SHP77 (cell line): ENCODE measurements at places on chromosomes 11 and 22.
A peak's percentile ranks its signal among the peaks of the same experiment; 100 is the strongest.

- DNase-seq = no peak
Observed at GRCh38 chr11:6746626-6747025, 25.1 kb downstream of the OR2AG2 start.

DNA sequence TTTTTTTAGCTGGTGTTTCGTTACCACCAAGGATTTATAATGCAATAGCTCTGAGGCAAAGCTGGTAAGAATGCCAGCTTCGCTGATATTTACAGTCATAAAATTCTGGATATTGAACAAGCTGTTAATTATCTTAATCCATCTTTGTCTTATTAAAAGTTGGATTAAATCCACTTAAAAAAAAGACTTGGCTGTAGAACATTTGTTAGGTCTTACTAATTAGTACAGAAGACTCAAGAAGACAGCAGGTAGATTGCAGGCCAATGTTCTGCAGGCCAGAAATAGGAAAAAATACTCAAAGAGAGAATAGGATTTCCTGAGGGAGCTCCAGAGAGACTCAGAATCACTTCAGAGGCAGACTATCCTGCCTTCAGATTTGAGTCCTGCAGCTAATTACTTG is 7.5 kb downstream of the ROBO4 start:
- DNase-seq = no peak

- no peak for DNase-seq
Observed at GRCh38 chr11:126420698-126421256, 65.3 kb downstream of the ST3GAL4 start.

DNA sequence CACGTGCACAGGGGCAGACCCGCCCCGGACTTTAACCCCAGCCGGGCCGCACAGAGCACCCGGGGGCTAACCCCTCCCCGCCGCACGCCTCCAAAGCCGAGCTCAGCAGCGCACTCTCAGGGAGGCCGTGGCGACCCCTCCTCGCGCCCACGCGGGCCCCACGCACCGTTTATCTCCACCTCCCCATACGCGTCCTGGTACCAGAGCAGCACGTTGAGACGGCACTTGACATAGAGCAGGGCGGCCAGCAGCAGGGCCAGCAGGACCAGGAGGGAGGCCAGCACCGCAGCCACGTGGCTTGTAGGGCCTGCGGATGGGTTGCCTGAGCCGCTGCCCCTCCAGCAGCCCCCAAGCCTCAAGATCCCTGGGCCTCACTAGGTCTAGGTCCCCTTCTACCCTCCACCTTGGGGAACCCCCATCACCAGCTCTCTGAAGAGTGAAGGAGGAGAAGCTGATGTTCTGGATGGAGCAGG is 7.1 kb downstream of the SIGIRR start:
- no peak for DNase-seq

- DNase-seq = peak; percentile 92
Observed at GRCh38 chr22:46107089-46107664, 43.1 kb upstream of the PPARA start.

DNA sequence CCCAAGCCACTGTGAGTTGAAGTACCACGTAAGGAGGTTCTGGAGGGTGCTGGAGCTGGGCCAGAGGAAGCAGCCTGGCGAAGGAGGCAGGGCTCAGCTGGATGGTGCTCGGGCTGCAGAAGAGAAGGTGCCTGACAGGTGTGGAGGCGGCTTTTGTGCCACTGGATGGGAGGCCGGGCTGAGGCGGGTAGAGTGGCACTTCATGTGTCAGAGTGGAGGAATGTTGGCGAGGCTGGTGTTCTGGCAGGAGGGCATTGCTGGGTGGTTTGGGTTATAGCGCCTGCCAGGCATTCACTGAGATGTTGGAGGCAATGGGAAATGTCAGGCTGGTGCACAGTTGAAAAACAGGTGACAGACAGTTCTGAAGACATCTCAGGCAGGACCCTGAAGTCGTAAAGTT is 24.2 kb downstream of the UBE2L3 start:
- DNase-seq = no peak
